ENCODE measurements at places on chromosomes 2 and 18. TPM values are rescaled to one million over a fixed set of nuclear protein-coding genes. Genes with fewer than 3 reads are reported as not detected.

Gene ALPG
- not detected for total RNA-seq

Gene HDHD2
- 16.1 TPM for total RNA-seq

Gene CCDC93
- 21.9 TPM for total RNA-seq

Gene ESPNL
- total RNA-seq: 4.2 TPM

Gene RGPD3
- 0.32 TPM for total RNA-seq

Gene UGT1A7
- total RNA-seq: not detected

Gene NEU2
- not detected for total RNA-seq

Gene CABYR
- total RNA-seq: 6.4 TPM

Gene SKA1
- 13.4 TPM for total RNA-seq

Gene EN1
- total RNA-seq: under 0.01 TPM

Gene SEMA4F
- total RNA-seq: 5.6 TPM

Gene C2orf66
- total RNA-seq: not detected

Gene ILKAP
- 22.5 TPM for total RNA-seq

Gene ZNF396
- 1.3 TPM for total RNA-seq

Gene UNC50
- 30.6 TPM for total RNA-seq

Gene MARCHF4
- total RNA-seq: 5.2 TPM

Gene HOXD8
- 15.5 TPM for total RNA-seq

Gene LAMA1
- total RNA-seq: 14.5 TPM

Gene FBLN7
- 1.3 TPM for total RNA-seq

Gene DYTN
- not detected for total RNA-seq

Gene GKN2
- total RNA-seq: not detected

Gene KLHL30
- total RNA-seq: 0.43 TPM

Gene CAPG
- total RNA-seq: 56.6 TPM

Gene RESP18
- total RNA-seq: not detected

Gene GMPPA
- 65.1 TPM for total RNA-seq

Gene TNFRSF11A
- total RNA-seq: under 0.01 TPM

Gene GAL3ST2
- total RNA-seq: 0.43 TPM

Gene POTEJ
- not detected for total RNA-seq

Gene AQP12A
- not detected for total RNA-seq

Gene UGT1A9
- not detected for total RNA-seq

Gene CRYGD
- not detected for total RNA-seq

Gene TSPYL6
- total RNA-seq: not detected

Gene PLGLB2
- total RNA-seq: 1.6 TPM

Gene DYNAP
- not detected for total RNA-seq

Gene GPC1
- 88.9 TPM for total RNA-seq

Gene ABCB11
- under 0.01 TPM for total RNA-seq

Gene IGFBP5
- 754 TPM for total RNA-seq

Gene GKN1
- 0.32 TPM for total RNA-seq

Gene TFPI
- total RNA-seq: 110 TPM

Gene LOXL3
- 9.9 TPM for total RNA-seq

Gene DLGAP1
- under 0.01 TPM for total RNA-seq

Gene KIF3C
- total RNA-seq: 12.2 TPM

Gene CROCC2
- not detected for total RNA-seq

All from fibroblast of villous mesenchyme (primary cell).